ENCODE measurements at places on chromosomes 12 and 14.

DNA sequence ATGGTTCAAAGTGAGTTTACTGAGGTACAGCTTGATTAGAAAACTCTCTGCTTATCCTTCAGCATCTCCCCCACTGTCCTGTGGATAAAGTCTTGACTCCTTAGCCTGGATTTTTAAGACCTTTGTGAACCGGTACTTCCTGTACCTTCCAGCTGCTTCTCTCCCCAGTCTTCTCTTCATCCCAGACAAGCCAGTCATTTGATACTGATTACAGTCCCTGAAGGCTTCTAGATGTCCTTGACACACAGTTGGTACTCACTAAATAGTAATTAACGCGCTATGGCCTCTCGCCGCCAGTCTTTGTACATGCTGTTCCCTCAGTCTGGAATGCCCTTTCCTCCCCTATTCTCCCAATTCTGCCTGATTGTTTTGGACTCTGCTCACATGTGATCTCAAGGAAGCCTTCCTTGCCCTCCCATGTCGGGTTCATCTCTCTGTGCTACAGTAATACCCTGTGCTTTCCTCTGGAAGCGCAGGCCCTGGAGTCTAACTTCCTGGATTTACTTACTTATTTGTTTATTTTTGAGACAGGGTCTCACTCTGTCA, 50.6 kb upstream of the PTGR2 start:
- DNase-seq, result no peak

- DNase-seq, result no peak
Observed at GRCh38 chr14:73780896-73781295, 66.7 kb upstream of the PNMA1 start.

GRCh38 chr12:50322206-50322605, 38.9 kb upstream of the LIMA1 start:
- DNase-seq, result no peak

GRCh38 chr14:70020352-70021170, 141.3 kb downstream of the SMOC1 start:
- no peak for DNase-seq

DNA sequence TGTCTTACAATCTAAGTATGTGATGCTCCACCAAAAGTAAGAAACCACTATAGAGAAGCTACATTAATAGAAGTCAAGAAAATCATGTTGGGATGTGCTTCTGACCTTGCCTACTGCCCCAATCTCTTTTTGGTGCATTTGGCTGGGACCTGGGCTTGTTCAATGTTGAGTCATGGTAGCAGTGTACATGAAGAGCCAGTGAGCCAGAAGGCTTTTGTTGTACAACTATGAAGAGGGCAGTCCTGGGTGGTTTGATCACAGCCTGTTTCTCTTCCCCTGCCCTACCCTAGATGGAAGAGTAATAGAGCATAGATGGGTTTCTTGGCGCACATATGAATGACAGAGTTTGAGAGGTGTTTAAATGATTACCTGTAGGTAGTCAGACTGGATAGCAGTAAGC, 56.4 kb downstream of the UBR7 start:
- DNase-seq, result no peak

GRCh38 chr12:107404981-107405380, 280.6 kb upstream of the PWP1 start:
- peak; percentile 14 for DNase-seq

DNA sequence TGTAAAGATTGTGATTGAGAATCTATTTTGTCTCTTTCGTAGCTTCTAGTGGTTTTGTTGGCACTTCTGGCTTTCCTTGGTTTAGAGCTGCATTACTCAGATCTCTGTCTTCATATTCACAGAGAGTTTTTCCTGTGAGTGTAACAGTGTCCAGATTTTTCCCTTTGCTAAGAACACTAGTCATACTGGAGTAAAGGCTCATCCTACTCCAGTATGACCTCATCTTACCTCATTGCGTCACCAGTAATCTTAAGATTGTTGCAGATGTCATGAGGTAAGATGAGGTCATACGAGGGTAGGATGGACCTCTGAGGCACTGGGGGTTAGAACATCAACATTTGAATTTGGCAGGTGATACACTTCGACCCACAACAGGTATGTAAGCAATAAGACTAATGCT, 461.2 kb downstream of the FLRT2 start:
- DNase-seq, result no peak

GRCh38 chr12:99388671-99389195, 258.8 kb upstream of the GARIN6 start:
- DNase-seq, result no peak

GRCh38 chr14:39861229-39861600, 429.0 kb upstream of the FBXO33 start:
- no peak for DNase-seq

DNA sequence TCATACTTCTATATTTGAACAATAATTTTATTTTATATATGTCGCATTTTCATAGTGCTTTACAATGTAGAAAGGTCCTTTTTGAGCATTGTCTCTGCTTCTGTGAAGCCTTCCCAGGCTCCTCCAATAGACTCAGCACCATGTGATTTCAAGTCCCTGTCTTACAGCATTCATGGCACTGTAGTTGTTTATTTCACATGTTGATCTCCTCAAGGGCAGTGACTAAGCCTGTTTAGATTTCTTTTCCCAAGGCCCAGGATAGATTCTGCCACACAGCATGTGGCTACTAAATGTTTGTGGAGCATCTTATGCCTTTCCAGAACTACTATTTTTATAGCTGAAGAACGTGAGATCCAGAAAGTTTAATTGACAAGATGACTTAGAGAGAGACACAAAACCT, 391.7 kb downstream of the TMEM117 start:
- DNase-seq, result no peak

DNA sequence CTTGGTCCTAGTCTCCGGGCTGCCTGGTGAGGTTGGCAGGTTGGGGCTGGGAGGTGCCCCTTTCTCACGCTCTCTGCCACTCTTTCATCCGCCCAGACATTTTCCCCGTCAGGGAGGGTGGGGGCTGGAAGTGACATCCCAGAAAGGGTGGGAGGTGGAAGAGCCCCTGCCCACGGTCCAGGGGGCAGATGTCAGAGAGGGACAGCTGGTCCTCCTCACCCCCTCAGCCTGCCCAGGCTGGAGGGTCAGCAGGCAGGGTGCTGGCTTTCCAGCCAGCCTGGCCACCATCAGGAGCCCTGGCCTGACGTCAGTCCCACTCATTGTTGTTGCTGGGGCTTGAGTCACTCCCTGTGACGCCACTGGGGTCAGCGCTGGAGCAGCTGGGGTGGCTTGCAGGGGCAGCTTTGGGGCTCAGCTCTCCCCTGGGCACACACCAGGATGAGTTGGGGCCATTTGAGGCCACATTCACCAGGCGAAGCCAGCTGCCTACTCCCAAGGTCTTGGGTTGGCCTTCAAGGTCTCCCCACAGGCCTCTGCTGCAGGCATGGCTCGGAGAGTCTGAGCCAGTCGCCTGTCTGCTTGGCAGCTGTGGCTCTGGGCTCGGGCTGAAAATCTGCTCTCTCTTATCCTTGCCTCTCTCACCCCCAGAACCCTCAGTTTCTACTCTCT, 5.7 kb upstream of the ATG101 start:
- DNase-seq, result no peak

- DNase-seq, result no peak
Observed at GRCh38 chr14:32361674-32362073, 32.6 kb downstream of the AKAP6 start.

DNA sequence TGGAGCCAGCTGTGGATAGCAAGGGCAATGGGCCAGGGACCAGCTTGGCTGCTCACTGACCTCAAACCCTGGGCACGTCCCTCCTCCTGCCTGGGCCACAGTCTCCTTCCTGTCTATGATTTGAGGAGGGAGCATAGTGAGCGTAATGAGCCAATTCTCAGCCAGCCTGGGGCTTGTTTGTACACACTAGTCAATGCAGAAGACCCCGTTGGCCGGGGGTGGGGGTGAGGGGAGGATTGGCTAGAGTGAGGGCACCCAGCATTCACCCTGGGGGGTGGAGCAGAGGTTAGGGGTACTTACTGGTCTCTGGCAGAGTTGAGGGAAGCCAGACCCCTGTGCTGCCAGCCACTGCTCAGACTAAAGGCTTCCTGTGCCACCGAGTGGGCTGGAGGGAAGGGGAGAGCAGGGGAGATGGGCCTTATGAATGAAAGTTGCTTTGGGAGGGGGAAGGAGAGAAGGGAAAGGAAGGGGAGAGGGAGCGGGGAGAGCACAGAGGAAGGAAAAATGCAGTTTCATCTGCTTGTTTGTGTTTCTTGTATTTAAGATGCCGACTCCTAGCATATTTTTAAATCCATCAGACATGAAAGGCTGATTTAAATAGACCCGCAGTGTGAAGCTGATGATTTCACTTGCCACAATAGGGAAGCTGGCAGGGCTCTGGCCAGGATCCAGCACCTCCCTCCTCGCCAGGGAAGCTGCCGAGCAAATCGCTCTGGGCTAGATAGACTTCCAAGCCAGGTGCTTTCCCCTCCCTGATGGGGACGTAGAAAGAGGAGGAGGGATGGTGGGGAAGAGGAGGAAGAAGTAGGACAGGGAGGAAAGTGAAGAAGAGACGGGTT, 114.0 kb downstream of the PRMT8 start:
- peak; percentile 16 for DNase-seq

DNA sequence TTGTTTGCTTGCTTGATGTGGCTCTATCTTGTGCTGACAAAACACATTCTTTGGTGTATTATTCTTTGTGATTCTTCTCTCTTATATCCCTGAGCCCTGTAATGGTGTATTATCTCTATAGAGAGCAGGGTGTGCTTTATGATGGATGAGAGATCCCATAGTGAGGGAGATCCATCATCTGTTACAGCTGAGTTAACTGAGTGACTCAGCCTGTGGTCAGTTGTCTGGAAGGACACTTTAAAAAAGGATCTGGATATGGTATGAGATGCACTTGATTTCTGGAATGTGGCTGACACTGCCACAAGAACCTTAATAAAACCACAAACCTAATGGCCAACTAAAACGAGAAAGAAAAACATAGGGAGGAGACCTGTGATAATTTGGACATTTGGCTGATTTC, 461.4 kb upstream of the SYT1 start:
- DNase-seq, result no peak

DNA sequence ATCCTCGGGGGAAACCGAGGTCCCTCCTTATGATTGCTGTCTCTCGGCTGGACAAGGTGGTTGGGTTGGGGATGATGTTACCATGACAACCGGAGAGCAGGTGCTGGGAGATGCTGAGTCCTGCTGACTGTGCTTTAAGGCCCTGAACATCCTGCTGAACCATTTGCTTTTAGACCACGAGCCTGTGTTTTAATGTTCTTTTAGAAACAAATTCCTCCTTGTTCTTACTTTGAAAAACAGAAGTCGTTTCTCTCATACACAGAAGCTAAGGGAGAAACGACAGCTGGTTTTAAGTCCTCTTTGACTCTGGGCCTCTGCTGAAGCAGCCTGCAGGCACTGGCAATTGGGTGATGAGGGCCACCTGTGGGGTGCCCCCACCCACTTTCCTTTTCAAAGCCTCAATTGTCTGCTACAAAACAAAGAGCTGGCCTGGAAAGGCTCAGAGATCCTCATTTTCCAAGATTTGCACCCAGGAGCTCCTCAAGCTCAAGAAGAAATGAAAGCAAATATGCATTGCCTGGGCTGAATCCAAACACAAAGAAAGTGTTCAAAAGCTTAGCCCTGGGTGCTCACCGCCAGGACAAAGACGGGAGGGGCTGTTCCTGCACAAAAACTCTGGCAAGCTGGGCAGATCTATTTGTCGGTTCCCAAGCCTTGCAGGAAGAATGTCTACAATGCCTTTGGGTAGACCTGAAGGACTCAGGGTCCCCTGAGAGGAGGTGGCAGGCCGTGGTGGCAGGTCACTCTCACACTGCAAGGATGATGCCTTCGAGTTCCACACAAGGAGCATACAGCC, 90.0 kb upstream of the CLMN start:
- no peak for DNase-seq

- no peak for DNase-seq
Observed at GRCh38 chr12:100273782-100274181, 6.8 kb downstream of the SCYL2 start.

GRCh38 chr14:74421981-74422380, 4.0 kb downstream of the SYNDIG1L start:
- DNase-seq, result no peak

GRCh38 chr14:32623300-32624093, 294.4 kb downstream of the AKAP6 start:
- no peak for DNase-seq

DNA sequence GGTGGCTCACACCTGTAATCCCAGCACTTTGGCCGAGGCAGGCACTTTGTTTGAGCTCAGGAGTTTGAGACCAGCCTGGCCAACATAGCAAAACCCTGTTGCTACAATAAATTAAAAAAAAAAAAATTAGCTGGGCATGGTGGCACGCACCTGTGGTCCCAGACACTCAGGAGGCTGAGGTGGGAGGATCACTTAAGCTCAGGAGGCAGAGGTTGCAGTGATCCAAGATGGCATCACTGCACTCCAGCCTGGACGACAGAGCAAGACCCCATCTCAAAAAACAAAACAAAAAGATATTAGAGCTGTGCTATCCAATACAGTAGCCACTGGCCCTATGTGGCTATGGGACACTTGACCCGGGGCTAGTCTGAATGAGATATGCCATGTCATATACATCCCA, 6.9 kb upstream of the SCARB1 start:
- no peak for DNase-seq

GRCh38 chr12:124391340-124392261, 96.7 kb downstream of the RFLNA start:
- no peak for DNase-seq

DNA sequence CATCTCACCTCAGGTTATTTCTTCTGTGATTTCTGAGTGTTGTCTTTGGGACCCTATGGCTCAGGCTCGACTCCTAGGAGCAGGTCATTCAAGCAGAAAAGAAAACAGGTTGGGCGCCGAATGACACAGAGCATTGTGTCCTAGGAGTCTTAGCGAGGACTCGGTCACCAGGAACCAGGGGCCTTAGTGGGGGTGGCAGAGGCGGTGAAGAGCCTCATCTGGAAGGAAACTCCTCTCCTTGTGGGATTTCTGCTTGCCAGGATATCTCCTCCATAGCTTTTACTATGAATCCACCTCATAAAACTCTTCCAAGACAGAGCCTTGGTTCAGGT, 630 bp downstream of the PLEKHH1 start:
- DNase-seq, result no peak

DNA sequence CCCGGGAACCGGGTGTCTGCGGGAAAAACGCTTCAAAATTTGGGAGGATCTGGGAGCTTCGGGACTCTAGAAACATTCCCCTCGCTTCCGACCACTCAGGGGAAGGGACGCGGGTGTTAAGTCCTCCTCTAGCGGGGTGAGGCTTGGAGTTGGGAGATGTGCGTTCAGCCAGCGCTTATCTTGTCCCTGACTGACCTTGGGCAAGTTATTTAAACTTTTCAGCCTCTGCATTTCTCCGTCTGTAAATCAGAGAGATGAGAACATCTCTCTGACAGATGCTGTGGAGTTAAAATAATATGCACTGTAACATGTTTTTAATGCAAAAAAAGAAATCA, 76.9 kb upstream of the ANO4 start:
- no peak for DNase-seq

Data from LoVo (cell line).